ENCODE measurements at places on chromosomes 3 and 15.

DNA sequence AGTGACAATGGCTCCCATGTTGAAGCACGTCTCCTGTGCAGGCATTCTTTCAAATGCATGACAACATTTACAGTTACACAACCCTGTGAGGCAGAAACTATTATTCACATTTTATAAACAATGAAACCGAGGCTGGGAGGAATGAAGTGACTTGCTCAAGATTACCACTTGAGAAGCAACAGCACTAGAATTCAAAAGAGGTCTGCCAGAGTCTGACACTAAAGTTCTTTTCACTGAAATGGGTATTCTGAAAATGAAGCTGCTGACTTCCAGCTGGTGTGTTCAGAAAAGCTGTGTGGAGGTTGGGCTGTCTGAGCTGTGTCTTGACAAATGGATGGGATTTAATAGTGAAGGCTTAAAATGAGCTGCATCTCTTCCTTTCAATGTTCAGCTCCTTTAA is 104.4 kb downstream of the THSD4 start:
- DNase-seq, result no peak

- DNase-seq, result no peak
Observed at GRCh38 chr3:54211097-54211496, 88.7 kb downstream of the CACNA2D3 start.

DNA sequence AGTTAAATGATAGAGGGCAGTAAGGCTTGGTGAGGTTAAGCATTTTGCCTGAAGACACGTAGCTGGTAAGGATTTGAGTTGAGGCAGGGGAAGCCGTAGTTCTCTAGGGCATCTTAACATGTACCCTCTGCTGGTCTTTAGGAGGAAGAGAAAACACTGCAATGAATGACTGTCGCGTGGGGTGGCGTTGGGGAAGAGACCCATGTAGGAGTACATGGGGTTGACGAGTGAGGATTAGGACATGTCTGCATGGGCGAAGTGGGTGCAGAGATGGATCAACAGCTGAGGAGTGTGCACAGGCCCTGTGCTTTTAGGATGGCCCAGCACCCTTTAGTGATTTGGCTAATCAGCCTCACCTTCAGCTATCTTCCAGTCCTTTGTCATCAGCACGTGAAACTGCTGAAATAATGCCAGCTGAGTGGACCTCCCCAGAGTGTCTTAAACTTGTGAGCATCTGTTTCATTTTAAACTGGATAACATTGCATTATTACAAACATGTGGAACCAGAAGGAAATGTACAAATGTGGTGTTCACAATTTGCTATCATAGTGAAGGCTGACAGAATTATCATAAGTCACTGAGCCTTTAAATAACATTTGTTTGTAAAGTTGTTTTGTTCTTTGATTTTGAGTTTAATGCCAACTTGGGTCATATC is 15.3 kb downstream of the P2RY14 start:
- no peak for DNase-seq

- DNase-seq, result no peak
Observed at GRCh38 chr3:68103811-68104210, 449.4 kb upstream of the SUCLG2 start.

GRCh38 chr3:157355276-157355675 is 81.4 kb upstream of the PTX3 start:
- DNase-seq, result no peak

GRCh38 chr3:173548261-173548660 is 150.7 kb downstream of the NLGN1 start:
- DNase-seq, result no peak

DNA sequence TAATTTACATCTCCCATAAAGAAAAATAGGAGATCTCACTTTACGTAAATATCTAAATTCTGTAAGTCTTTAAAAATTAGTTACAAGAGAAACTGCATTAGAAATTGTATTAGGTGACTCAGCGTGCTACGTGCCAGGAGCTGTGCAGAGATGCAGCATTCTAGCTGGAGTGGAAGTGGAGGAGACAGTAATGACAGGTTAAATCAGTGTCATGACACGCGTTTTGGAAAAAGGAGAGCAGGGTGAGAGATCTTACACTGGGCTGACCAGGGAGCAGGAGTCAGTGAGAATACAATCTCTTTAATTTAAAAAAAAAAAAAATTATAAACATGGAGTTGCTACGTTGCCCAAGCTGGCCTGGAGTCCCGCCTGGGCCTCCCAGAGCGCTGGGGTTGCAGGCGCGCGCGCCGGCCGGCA is 635 bp downstream of the TUBGCP5 start:
- DNase-seq, result no peak

DNA sequence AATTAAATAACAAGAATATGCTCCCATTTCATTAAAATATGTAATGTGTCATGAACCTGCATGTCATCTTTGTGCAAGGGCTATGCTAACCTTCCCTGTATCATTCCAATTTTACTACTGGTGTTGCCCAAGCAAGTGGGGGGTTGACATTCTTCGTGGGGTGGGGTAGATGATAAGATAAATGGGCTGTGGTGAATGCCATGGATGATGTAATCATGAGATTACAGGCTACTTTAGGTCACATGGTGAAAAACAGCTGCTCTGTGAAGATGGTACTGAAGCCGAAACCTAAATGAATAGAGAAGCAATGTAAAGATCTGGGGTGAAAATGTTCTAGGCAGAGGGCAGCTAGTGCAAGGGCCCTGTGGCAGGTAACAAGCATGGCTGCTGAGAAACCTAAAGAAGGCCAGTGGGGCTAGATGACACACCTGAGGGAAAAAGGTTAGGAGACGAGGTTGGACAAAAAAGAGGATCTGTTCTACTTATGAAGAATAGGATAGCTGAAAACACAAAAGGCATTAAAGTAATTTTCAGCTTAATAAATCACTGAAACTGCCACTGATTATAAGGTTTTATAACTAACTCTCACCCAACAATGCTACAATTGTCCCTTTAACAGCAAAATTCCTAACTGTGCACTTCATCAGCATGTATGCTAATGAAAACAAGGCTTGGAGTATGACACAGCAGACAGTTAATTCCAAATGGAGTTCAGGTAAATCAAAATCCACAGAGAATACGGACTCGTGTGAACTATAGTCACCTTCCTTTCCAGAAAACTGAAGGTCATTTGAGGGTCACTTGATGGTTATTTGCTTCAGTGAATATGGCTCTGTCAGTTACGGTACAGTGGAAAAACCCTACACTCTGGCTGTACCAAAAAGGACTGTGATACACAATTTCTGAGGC is 35.0 kb downstream of the MTMR10 start:
- DNase-seq, result no peak

DNA sequence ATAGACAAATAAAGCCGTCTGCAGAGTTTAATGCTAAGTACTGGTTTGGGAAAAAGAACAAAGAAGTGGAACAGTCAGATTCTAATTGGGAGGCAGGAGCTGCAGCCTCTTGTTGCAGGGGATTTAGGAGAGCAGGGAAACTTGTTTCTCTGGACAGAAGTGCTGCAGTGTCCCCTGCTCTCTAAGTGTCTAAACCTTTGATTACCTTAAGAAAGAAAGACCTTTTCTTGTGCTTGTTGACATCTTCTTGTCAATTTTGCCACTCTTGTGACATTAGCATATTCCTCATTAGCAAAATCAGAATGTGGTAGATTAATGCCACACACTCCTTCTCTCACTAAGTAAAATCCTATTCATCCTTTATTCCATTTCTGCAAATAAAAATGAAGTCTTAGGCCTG is 38.8 kb downstream of the TRAT1 start:
- no peak for DNase-seq

- no peak for DNase-seq
Observed at GRCh38 chr15:40328751-40329150, 5.3 kb downstream of the INAFM2 start.
